Occipital lobe (tissue), 3 donors: ENCODE measurements at places on chromosomes 3 and 15. TPM values are rescaled to one million over a fixed set of nuclear protein-coding genes. Genes with fewer than 3 reads are reported as not detected.

DNA sequence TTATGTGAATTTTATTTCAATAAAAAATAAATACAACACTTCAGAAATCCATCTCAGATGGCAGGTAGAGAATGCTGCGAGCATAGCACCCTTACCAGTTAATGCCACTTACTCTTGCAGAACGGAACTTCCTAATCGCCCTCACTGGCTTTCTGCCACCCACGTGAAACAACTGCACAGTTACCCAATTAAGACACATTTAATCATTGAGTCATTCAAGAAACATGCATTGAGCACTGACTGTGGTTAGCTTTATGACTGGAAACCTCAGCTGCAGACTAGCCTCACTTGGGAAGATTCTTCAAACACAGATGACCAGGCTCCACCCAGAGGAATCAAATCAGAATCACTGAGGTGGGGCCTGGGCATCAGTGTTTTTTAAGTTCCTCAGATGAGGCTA is 5.6 kb upstream of the MFGE8 start:
- no peak for DNase-seq

- DNase-seq: no peak
These were observed 29.7 kb upstream of the STRIT1 start for GRCh38 chr3:155323063-155323666.

DNA sequence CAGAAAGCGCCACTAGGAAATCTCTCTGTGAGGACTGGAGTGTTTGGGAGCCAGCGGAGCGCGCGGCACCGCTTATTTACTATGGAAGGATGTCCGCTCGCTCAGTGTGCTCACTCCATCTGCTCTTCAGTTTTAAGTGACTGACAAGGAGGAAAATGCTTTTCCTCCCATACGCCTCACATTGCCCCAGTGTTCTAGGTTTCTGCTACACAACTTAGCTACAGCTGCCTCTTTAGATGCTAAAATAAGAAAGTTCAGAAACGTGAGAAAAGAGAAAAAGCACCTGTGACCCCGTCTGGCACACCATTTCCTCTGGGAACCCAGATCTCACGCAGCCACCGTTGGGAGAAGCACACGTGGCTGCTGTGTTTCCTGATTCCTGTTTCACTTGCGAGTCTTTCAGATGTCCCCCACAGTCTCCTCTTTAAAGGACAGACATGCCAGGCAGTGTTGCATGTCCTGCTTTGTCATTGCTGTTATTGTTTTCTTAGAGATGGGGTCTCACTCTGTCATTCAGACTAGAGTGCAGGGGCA is 11.7 kb upstream of the MUSTN1 start:
- DNase-seq: no peak

GRCh38 chr15:59456114-59456513 is 18.1 kb downstream of the FAM81A start:
- no peak for DNase-seq

- no peak for DNase-seq
These were observed 183.7 kb downstream of the DPH6 start for GRCh38 chr15:35362195-35362829.

DNA sequence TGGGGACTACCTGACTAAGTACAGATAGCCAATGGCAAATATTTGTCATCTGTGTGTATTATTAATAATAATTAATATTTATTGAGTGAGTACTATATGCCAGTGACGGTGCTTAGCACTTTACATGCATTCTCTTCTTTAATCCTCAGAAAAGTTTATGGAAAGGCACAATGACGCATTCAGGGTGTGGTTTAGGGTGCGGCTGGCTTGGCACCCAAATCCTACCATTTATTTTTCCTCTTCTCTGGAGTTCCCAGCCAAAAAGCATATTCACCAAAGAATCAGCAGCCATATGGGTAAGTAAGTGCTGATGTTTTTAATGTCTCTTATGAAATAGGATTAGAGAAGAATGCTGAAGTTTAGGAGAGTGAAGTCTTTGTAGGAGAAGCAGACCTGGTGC is 140.4 kb upstream of the TP63 start:
- no peak for DNase-seq

DNA sequence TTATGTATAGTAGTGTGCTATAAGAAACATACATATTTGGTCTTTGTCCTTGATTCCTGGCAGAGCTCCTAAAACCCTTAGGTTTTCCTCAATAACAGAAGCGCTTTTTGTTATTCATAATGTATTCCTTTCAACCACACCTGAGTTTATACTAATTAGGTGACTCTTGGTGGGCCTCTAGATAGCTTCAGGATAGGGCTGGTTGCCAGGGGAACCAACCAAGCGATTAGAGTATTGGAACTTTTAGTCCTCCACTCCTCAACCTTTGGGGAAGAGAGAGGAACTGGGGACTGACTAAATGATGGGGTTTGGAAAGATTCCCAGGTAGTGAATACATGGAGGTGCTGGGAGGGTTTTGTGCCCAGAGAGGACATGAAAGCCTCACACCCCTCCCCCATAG is 24.6 kb downstream of the TMCC1 start:
- DNase-seq: no peak

GRCh38 chr15:100256101-100256969 is 85.4 kb downstream of the ADAMTS17 start:
- DNase-seq: no peak

GRCh38 chr3:66075281-66075680 is 36.6 kb upstream of the MAGI1 start:
- no peak for DNase-seq

DNA sequence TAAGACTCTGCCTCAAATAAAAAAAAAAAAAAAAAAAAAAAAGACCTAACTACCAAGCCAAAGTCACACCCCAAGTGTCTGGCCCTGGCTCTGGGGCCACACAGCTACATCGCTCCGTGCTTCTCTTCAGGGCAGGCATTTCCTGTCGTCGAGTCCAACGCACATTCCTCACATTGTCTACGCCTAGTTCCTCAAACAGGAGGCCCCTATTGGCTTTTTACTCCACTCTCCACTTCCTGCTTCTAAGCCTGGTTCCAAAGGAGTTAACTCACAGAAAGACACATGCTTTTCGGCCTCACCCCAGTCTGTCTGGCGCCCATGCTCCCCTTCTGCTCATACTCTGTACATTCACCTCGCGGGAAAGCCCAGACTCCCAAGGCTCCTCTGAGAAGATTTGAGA is 28.8 kb downstream of the KNG1 start:
- no peak for DNase-seq

DNA sequence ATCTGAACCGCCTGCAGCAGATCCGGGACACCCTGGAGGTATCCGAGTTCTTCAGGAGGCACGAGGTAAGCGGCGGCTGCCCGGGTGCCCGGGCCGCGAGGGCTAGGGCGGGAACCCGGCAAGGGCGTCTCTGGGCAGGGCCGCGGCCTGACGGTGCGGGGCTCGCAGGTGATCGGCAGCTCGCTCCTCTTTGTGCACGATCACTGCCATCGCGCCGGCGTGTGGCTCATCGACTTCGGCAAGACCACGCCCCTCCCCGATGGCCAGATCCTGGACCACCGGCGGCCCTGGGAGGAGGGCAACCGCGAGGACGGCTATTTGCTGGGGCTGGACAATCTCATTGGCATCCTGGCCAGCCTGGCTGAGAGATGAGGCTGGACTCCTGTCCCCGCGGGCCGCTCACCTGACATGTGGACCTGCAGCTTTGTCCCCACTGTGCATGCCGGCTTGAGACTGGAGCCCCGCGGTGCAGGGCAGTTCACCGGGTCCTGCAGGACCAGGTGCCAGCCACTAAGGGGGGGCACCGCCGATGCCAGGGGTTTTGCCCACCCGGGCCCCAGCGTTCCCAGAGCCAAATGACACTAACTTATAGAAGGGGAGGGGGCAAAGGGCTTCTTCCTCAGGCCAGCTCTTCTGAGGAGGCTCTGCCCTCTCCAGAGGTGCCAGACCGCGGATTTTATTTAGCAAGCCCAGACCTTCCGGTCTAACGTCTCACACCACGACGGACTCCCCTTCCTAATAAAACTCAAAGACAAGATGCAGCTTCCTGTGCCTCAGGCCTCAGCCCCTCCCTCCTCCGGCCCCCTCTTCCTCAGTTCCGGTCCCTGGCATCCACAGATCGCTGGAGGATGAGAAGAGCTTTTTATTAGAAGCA is 9.4 kb downstream of the ITPKA start:
- no peak for DNase-seq

DNA sequence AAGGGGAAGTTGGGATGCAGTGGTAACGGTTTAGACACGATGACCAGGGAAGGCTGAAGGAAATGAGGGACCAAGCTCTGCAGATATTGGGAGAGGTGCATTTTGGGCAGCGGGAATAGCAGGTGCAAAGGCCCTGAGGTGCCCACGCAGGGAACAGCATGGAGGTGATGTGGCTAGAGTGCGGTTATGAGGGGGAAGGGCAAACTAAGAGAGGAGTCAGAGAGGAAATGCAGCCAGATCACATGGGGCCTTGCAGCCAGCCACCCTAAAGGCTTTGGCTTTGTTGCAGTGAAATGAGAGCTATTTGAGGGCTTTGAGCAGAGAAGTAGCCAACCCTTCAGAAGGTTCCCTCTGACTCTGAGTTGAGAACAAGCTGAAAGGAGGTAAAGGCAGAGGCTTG is 2.6 kb downstream of the SPATA12 start:
- no peak for DNase-seq

- DNase-seq: no peak
These were observed 100.1 kb downstream of the ABI3BP start for GRCh38 chr3:100893108-100893507.

GRCh38 chr3:56764184-56764583 is 37.6 kb downstream of the ARHGEF3 start:
- no peak for DNase-seq

GRCh38 chr3:21273259-21274025 is 477.6 kb downstream of the ZNF385D start:
- no peak for DNase-seq

DNA sequence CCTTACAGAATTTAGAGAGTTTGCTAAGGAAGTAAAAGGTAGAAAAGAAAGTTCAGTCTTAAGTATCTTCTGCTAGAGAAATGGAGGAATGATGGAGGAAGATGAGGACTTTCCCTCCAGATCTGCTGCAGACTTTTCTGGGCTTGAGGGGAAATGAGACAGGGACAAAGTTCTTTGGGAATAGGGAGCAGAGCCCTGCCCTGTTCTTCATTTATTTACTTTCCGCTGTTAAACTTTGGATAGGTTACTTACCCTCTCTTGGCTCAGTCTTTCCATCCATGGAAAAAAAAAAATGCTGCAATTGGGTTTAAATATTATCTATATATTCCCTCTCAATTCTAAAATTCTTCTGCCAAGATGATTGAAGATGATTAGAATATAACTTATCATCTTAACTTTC is 202.9 kb downstream of the TBL1XR1 start:
- DNase-seq: no peak

- DNase-seq: no peak
These were observed 60.6 kb upstream of the XCR1 start for GRCh38 chr3:46087871-46088270.

DNA sequence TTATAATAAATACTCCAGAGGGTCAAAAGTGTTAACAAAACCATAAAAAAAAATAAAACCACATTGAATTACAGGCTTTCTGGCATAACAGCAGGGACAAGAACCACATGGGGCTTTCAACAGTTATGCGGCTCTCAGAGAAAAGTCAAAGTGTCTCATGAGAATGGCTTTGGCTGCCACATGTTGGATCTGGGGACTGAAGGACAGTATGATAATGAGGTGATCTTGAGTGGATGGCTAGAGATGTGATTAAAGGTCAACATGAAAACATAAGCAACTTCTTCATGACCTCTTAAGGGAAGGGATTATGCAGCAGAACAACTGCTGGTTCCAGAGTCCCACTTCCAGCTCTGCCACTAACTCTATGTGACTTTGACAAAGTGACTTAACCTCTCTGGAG is 5.2 kb downstream of the RAB27A start:
- no peak for DNase-seq

GRCh38 chr3:100941041-100941440 is 52.2 kb downstream of the ABI3BP start:
- DNase-seq: no peak

DNA sequence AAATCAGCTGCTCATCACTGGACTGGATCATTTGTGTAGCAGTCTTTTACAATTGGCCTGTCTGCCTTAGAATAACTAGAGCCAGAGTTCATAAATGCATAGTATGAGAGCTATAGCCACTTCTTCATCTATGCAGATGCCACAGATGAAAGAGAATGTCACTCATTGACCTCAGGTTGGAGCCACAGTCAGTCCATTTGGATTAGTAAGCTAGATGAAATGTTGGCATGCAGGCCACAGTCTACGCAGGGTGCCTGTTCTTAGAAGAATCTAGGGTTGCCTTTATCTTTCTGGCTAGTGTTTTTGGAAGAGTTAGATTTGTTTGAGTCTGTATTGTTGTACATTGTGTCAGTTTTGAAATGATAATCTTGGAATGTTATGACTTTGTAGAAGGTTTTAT is 25.4 kb upstream of the EDEM1 start:
- DNase-seq: no peak

DNA sequence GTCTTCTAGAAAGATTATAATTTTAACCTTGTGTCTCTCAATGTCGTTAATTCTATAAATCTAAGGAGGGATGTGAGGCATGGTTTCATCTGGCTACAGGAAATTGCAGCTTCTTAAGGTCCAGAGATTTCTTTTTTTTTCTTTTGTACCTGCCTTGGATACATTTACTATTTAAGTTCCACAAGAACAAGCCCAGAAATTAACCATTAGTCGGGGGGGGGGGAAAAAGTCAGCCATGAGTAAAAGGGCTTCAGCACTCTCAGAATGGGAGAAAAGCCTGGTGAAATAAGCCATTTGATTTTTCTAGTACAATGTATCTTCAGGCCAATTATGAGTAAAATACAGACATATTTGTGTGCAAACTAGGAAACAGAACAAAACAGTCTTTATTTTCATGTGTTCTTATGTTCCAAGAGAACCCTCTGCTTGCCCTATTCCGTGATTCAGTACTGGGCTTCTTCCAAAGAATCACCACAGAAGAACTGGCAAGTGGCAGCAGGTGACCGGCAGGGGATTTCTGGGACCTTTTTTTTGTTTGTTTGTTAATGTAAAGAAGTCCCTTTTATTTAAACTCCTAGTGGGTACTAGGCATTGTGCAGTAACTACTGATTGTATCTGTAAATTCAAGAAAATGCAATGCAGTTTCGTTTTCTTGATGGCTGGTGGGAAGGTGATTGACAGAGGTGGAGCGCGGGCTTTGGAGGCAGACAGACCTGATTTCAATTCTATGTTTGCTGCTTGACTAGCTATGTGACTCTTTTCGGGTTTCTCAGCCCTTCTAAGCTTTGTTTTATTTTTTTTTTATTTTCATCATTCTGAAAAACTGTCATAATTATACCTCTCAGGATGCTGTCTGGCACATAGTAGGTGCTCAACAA is 82.5 kb downstream of the PEX5L start:
- no peak for DNase-seq

HES1 gene
- 13.6 TPM for total RNA-seq

DAZL gene
- total RNA-seq: not detected

CCNB2 gene
- 4.4 TPM for total RNA-seq

ASB14 gene
- total RNA-seq: not detected

CLDN11 gene
- total RNA-seq: 12.3 TPM

SLC35A5 gene
- 70.5 TPM for total RNA-seq

CD276 gene
- total RNA-seq: 24.5 TPM

CCR3 gene
- not detected for total RNA-seq

PLSCR5 gene
- not detected for total RNA-seq

CD200R1 gene
- total RNA-seq: 0.62 TPM

CCR4 gene
- total RNA-seq: not detected

ITGB5 gene
- 25.6 TPM for total RNA-seq

SAMMSON gene
- 0.47 TPM for total RNA-seq

ITGA11 gene
- 0.62 TPM for total RNA-seq

PLA1A gene
- total RNA-seq: not detected

STAC gene
- total RNA-seq: 12.8 TPM

TGM4 gene
- total RNA-seq: not detected
